ENCODE measurements at places on chromosomes 6 and 20.
A peak's percentile ranks its signal among the peaks of the same experiment; 100 is the strongest.

GRCh38 chr6:11770546-11771466, 7.8 kb downstream of the ADTRP start:
- peak; percentile 28 for DNase-seq

GRCh38 chr20:64049060-64049877, at the start of gene SOX18:
TSS of gene SOX18 (minus strand) at chr20:64049639. CDS start at chr20:64049516, 123 bp downstream.
- peak; percentile 56 for DNase-seq

- DNase-seq: no peak
Observed at GRCh38 chr20:20680991-20681508, 31.4 kb downstream of the RALGAPA2 start.

DNA sequence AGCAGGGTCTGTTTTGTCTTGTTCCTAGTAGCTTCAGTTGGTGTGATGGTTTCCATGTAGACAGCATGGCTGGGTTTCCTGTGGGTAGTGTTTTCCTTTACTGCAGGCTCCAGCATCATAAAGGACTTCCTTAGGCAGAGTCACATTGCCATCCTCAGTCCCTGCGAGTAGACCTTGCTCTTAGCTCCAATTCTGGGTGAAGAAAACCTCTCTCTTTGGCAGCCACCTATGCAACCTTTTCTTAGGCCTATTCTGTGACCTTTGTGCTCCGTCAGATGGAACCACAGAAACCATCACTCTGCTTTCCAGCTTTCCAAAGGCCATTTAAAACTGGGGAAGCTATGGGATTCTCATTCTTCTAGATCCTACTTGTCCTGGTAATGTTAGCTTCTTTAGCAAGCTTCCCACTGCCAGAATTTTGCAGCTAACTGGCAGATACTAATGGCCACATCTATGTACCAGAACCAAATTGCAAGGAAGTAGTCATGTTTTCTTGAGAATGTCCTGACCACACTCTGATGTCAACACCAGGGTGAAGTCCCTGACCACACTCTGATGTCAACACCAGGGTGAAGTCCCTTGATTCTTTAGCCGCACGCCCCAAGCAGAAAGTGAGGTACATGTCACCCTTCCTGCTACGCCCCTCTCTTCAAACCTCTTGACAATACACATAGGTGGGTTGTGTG, 646.6 kb upstream of the HS3ST5 start:
- DNase-seq: no peak

DNA sequence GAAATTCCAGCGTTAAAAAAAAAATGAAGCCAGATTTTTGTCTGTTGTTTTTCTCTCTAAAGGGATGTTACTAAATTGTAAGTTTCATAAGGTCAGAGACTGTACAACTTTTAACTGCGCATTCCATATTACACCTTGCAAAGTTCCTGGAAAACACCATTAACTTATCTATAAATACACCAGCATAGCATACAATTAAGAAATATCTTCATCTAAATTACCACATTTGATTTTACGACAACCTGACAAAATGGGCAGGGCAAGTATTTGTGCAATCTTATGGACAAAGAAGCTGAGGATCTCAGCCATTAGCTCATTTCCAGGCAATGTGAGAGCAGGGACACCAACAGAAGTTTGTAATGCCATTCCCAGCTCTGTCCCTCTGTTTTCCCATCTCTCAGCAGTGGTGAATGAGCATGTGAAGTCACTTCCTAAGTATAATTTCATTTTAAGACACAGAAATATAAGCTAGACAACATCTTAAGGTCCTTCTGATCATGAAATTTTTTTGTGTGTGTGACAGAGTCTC, 12.9 kb upstream of the GCM1 start:
- no peak for DNase-seq

GRCh38 chr20:221258-221830, 5.7 kb upstream of the DEFB129 start:
- DNase-seq: no peak

DNA sequence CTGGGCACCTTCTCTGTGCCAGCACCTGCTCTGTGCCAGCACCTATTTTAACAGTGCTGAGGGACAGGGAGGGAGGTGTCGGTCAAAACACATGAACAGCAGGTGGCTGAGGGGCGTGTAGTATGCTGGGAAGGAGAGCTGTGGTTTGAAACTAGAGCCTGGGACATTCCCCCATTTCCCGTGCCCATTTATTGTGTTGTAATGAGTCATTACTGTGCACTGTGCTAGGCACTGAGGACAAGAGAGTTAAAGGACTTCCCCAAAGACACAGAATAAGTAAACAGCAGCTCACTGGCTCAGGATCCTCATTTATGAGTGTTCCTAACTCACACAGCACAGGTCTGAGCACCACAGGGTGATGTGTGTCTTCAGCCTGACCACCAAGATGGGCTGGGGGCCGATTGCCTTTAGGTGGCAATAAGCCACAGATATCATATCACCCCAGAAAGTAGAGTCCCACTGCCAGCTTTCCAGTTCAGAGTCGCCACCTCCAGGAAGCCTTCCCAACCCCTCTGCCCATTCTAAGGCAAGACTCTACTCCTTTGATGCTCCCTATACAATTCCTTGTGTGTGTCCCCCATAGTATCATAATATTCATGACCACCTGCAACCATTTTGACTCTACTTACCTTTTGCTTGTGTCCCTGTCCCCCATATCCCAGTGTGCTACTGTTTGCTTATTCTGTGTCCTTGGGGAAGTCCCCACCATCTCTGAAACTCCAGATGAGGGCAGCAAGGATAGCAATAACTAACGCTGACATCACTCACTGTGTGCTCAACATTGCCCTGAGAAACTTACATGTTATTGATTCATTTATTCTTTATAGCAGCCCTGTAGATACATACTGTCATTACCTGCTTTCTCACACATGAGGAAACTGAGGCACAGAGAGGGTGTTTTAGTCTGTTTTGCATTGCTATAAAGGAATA, 87.3 kb downstream of the TOX2 start:
- DNase-seq: no peak

GRCh38 chr6:34538581-34538980, 17.5 kb downstream of the SPDEF start:
- DNase-seq: no peak

GRCh38 chr6:151374036-151374683, 17.2 kb downstream of the ZBTB2 start:
- DNase-seq: no peak

GRCh38 chr6:147654103-147654845, 145.8 kb downstream of the SAMD5 start:
- DNase-seq: no peak

GRCh38 chr6:37696220-37696840, 1.4 kb downstream of the MDGA1 start:
- no peak for DNase-seq

DNA sequence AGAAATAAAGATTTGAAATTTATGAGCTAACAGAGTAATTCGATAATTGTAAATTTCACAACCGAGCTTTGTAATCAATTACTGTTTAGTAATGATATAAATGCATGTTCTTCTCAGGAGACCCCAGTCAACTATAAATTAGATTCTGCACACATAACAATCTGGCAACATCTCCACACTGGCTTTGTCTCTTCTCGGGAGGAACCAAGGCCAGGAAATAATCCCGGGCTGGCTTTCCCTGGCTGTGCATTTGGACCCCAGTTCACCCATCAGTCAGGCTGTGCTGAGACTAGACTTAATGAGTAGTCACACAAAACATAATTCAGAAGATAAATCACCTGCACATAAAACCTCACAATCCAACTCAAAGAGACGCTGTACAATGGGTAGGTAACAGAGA, 65.5 kb downstream of the PTPRT start:
- DNase-seq: no peak

- no peak for DNase-seq
Observed at GRCh38 chr20:40438161-40438830, 250.7 kb downstream of the MAFB start.
